ENCODE measurements at places on chromosomes 2 and 18. TPM values are rescaled to one million over a fixed set of nuclear protein-coding genes. Genes with fewer than 3 reads are reported as not detected.

Gene ACKR3
- 11.9 TPM for total RNA-seq

Gene SLC40A1
- total RNA-seq = 155 TPM

- no peak for DNase-seq
Measured at GRCh38 chr18:13556502-13556901, 169.9 kb downstream of the FAM210A start.

- peak; percentile 27 for DNase-seq
Measured at GRCh38 chr2:74179063-74179865, 585 bp upstream of the MOB1A start.

- DNase-seq = peak; percentile 81
Measured at GRCh38 chr2:218397820-218398436, 1.7 kb upstream of the CTDSP1 start.

- DNase-seq = no peak
Measured at GRCh38 chr18:48896326-48896874, 54.4 kb downstream of the SMAD7 start.

Gene EPB41L5
- total RNA-seq = 36.7 TPM

GRCh38 chr2:74092275-74092674 lies 55.4 kb downstream of the BOLA3 start:
- DNase-seq = no peak

Gene GKN1
- total RNA-seq = not detected

Gene ANKRD30B
- 0.09 TPM for total RNA-seq

DNA sequence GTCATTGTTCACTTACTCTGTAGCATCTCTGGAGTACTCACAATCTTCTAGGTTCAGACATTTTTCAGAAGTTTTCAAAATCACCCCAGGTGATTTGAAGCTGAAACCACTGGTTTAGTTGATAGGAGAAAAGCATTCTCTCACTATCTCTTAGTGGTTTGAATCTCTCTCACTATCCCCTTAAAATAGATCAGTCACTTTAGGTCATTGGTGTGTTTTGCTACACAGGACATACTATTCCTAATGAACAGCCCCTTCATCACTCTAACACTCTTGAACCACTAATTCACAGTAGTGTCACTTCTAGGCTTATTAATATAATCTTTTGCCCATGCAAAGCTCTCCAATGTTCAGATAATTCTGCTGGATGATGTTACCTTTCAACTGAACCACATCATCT lies 34.5 kb downstream of the LYPD6 start:
- no peak for DNase-seq

- no peak for DNase-seq
Measured at GRCh38 chr2:41735006-41735405, 312.8 kb upstream of the PKDCC start.

- no peak for DNase-seq
Measured at GRCh38 chr18:44857081-44857480, 176.4 kb downstream of the SETBP1 start.

GRCh38 chr2:108893277-108893676 lies 95.7 kb downstream of the EDAR start:
- no peak for DNase-seq

DNA sequence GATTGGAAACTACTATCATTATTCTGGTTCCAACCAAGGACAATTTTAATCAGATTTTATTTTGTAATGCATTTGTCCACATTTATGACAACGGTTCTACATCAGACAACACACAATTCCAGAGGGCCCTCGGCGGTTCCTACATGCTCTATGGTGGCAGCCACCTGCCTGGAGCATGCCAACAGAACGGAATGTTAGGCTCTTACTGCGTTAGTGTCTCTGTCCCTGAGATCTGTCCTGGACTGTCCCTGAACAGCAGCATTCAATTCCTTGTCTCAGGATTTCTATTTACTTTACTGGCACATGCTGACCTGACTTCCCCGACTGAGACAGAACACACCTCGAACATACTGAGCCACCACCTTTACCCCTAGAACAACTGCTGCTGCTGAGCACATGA lies 117.7 kb downstream of the CCBE1 start:
- no peak for DNase-seq

DNA sequence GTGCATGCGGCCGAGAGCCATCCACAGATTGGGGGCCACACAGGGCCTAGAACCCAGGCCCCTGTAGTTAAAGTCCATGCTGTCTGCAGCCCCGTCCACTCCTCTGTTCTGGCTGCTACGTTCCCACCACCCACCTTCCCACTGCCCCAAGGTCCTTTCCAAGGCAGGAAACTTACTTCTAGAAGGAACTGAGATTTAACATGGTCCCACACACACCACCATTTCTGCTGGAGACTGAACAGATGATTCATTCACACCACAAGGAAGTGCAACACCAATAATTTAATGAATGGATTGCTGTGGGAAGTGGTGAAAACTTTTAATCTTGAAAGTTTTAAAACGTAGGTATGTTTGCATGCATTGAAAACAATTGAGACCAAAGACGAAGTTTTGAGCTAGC lies 95.2 kb downstream of the LBH start:
- no peak for DNase-seq

Gene PAIP2B
- 5.6 TPM for total RNA-seq

DNA sequence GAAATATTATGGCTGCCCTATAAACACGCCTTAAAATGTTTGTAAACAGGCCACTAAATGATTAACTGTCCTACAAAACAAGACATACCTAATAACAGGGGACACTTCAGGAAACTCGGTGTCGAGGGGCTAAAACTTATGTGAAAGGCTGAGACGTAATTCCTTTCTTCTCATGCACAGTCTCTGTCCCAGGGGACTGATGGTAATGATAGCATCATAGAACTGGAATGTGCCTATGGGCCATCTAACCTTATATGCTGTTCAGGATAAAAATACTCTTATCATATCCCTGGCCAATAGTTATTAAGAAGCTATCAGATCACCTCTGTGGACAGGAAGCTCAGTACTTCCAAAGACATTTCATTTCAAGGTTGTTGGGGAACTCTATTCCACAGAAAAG lies 252.6 kb upstream of the RASGRP3 start:
- DNase-seq = no peak

GRCh38 chr2:238638100-238638981 lies 209.5 kb upstream of the TWIST2 start:
- DNase-seq = no peak

Gene ABHD1
- total RNA-seq = 0.19 TPM

DNA sequence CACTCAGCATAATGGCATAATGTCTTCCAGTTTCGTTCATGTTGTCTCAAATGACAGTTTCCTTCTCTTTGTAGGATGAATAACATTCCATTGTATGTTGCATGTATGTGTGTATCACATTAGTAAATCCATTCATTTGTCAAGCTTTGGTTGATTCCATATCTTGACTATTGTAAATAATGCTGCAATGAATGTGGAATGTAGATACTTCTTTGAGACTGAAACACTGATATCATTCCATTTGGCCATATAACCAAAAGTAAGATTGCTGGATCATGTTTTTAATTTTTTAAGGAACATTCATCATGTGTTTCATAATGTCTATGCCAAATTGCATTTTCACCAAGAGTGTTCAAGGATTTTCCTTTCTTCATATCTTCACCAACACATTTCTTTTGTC lies 1711.4 kb upstream of the PIK3C3 start:
- DNase-seq = no peak

Gene OSBPL1A
- total RNA-seq = 69.8 TPM

Gene CIDEA
- 0.98 TPM for total RNA-seq

- DNase-seq = no peak
Measured at GRCh38 chr18:78912844-78913243, 66.8 kb upstream of the SALL3 start.

GRCh38 chr2:240725671-240726070 lies 34.0 kb downstream of the AQP12A start:
- DNase-seq = no peak

DNA sequence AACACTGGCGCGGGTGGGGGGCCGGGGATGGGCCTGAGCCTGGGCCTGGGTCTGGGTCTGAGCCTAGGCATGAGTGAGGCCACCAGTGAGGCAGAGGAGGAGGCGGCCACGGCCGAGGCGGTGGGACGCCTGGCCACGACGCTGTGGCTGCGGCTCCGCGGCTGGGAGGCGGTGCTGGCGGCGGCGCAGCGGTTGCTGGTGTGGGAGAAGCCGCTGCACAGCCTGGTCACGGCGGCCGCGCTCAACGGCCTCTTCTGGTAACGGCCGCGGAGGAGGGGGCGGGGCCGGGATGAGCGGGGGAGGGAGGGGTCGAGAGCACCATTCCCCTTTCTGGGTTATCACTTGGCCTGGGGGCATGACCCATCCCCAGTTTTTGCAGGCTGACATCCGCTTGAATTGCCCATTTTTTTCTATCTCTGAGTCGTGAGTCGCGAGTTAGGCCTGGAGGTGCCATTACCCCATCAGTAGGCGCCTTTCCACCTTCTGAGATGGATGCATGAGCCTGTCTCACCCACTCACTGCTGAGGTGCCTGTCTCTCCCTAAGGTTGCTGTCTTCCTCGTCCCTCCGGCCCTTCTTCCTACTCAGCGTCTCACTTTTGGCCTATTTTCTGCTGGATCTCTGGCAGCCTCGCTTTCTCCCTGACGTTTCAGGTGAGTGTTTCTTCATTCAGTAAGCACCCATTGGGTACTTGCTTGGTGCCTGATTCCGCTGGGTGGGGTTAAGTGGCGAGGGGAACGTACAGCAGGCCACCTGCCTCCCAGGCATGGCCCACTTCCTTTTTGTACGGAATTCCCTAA lies 501 bp downstream of the RETREG2 start:
- DNase-seq = peak; percentile 78

Gene IGFBP2
- 57.2 TPM for total RNA-seq

- no peak for DNase-seq
Measured at GRCh38 chr2:31467426-31467825, 52.9 kb upstream of the XDH start.

GRCh38 chr2:233404222-233404621 lies 49.9 kb downstream of the DGKD start:
- DNase-seq = no peak

GRCh38 chr2:97982621-97983020 lies 13.1 kb downstream of the TMEM131 start:
- DNase-seq = no peak

GRCh38 chr2:127658641-127659407 lies 12.9 kb downstream of the GPR17 start:
- no peak for DNase-seq

GRCh38 chr2:237507512-237507911 lies 20.5 kb downstream of the MLPH start:
- DNase-seq = no peak

- no peak for DNase-seq
Measured at GRCh38 chr2:816278-816677, 134.4 kb upstream of the SNTG2 start.

DNA sequence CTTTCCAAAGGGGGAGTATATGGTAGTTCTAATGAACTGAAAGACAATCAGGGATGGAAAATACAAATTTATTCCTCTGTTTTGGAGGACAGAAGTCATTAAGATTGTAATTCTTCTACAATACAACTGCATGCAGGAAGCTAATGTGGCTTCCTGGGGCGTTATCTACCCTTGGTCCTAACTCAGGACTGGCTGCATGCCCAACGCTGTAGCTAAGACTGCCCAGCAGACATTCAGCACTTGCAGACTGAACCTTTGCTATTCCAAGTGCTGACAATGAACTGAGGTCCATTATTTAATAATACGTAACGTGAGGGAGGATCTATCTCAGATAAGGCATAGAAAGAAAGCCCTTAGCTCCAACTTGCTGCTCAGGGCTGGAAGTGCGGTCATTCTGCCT lies 53.2 kb downstream of the ZAP70 start:
- DNase-seq = no peak

DNA sequence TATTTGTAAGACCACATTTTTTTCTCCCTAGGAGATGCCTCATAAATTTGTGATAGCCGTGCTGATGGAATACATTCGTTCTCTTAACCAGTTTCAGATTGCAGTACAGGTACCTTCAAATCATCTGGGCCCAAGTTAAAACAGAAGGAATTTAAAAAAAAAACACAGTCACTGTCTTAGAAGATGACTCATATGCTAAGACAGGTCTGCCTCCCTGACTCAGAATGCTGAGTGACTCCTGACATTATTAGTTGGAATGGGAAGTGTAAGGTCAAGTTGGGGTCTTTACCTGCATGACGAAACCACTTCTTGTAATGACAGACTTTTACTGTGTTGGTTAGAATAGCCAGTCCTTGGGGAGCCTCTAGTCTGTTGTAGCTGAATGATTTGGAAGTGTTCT lies 26.3 kb downstream of the RMC1 start:
- DNase-seq = no peak

GRCh38 chr2:191462370-191462769 lies 215.6 kb upstream of the NABP1 start:
- peak; percentile 14 for DNase-seq

DNA sequence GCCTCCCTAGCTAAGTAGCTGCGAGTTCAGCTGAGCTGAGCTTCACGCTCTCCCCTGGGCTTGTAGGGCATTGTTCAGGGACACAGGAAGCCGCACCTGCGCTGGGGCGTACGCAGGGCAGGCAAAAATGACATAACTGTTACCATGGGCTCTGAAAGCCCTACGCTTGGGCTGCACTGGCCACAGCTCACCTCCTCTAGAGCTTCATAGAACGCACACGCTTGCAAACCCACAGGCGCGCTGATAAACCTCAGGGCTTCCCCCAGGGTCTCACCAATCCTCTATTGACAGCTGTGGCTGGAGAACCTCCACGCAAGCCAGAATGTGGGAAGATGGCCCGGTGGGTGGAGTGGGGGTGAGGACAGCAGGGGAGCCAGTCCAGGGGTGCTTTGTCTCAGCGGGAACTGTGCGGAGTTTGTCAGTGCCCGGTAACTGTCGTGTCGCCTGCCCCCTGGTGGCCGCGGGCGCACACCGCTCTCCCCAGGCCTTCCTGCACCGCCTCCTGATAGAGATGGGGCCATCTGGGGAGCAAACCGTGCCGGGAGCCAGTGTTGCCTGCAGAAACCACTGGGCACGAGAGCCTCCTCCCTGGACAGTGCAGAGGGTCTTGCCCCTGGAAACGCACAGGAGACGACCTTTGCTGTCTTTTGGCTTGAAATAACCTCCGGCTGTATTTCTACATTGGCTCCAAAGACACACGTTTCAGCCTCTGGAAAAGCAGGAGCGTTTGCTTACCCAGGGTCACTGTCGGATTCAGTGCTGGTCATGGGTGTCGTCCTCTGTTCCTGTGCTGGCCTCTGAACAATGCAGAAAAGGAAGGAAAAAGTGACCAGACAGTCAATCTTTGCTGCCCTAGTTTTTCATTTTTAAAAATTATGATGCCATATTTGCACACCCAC lies 17.0 kb upstream of the CIDEA start:
- DNase-seq = peak; percentile 64

DNA sequence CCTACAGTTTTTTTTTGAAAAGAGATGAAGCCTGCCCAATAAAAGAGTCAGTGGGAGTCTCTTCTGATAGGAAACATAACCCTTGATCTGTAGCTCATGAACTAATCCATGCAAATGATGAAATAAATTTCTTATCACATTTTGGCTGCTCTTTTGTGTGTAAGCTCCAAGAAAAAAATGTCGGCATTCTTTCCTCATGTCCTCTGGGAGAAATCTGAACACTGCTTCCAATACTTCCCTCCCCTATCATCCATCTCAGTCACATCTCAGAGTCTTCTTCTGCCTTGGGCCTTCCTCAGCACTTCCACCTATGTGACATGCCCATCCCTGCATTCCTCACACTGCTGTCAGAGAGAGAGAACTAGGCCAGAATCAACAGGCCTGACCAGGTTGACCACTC lies 395.7 kb upstream of the ST6GAL2 start:
- DNase-seq = no peak

- DNase-seq = no peak
Measured at GRCh38 chr2:69926849-69927515, 12.1 kb downstream of the MXD1 start.

- DNase-seq = peak; percentile 70
Measured at GRCh38 chr18:3012136-3013023, 564 bp downstream of the LPIN2 start.

- DNase-seq = no peak
Measured at GRCh38 chr2:226187616-226188015, 612.0 kb downstream of the IRS1 start.

- DNase-seq = no peak
Measured at GRCh38 chr18:8834881-8835280, 129.5 kb downstream of the MTCL1 start.

Data from mucosa of descending colon (tissue), 3 donors.